Stimulated activated CD4-positive, alpha-beta T cell treated with anti-CD3 and anti-CD28 coated beads, TNF-alpha, amount 100 ng/mL, for 1 hour (primary cell): ENCODE measurements at places on chromosomes 11 and 22.

DNA sequence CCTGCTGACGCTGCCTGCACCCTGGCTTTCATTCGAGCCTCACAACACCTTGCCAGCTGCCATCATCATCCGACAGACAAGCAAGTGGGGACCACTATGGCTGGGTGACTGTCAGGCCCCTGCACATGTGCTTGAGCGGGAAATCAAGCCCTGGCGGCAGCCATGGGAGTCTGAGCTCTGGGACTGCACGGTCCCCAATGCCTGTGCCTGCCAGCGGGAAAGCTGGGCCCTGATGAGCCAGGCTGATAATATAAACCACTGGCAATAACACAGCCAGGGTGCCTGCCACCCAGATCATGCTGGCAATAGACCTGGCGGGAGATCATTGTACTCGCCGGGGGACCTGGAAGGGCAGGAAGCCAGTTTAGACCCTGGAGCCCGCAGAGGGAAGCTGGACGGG lies 2.5 kb downstream of the FGF3 start:
- no peak for DNase-seq

DNA sequence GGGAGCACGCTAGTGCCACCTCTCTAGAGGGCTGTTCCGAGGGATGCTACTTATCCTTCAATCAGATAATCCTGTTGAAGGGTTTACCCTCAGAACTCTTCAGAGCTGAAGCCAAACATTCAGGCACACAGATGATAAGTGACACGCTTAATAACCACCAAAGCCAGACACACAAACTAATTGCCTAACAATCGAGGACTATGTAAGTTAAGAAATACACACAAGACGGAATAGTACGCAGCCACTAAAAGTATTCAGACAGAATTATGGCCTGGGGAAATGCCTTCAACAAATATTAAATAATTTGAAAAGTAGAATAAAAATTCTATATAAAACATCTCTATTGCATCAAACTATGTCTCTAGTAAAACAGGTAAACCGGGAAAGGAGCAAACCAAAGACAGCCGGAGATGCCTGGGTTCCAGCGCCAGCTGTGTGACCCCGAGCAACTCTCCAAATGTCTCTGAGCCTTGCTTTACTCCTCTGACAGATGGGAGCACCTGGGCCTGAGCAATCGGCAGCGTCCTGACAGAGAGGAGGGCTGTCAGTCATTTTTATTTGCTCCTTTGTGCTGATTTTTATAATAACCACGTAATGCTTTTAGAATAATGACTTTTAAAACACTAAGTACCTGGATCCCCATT lies 11.3 kb downstream of the LRFN4 start:
- DNase-seq: no peak

- DNase-seq: no peak
Observed at GRCh38 chr11:9716275-9717039, 52.6 kb downstream of the SWAP70 start.

GRCh38 chr11:68796801-68797200 lies 44.9 kb downstream of the CPT1A start:
- no peak for DNase-seq

GRCh38 chr11:133902506-133902905 lies 54.3 kb downstream of the IGSF9B start:
- no peak for DNase-seq

- DNase-seq: no peak
Observed at GRCh38 chr22:48313175-48313830, 1514.4 kb downstream of the BRD1 start.
